ENCODE measurements at places on chromosomes 3 and 15. TPM values are rescaled to one million over a fixed set of nuclear protein-coding genes. Genes with fewer than 3 reads are reported as not detected.

COL6A6 gene
- not detected for total RNA-seq

GOLGA6D gene
- 0.28 TPM for total RNA-seq

MUC4 gene
- total RNA-seq: 0.26 TPM

FAM43A gene
- total RNA-seq: 7.3 TPM

CLSTN2 gene
- total RNA-seq: 84.2 TPM

RASGRP1 gene
- 43.6 TPM for total RNA-seq

AADACL2 gene
- not detected for total RNA-seq

TTBK2 gene
- 127 TPM for total RNA-seq

LIPH gene
- total RNA-seq: 0.46 TPM

RTP1 gene
- 1.8 TPM for total RNA-seq

GOLGA6L7 gene
- total RNA-seq: not detected

DNA sequence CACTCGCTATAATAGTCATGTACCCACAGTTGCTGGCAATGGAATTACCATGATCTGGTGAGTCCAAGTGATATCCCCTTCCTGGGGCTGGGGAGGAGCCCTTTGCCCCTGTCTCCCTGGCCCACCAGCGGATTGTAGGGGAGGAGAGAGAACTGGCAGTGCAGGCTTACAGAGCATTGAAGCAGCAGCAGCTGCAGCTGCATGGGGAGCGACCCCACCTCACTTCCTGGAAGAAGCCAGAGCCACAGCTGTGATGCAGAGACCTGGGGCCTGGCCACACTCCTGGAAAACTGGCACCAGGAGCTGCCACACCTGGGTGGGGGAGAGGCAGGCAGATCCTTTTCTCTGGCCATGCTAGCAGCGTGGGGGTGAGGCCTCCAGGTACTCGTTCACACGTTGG, 300.1 kb upstream of the PROK2 start:
- no peak for DNase-seq

GRCh38 chr15:22253676-22254408, 173.5 kb downstream of the OR4M2 start:
- DNase-seq: no peak

GRCh38 chr3:75332794-75333193, 331.3 kb upstream of the FRG2C start:
- no peak for DNase-seq

DNA sequence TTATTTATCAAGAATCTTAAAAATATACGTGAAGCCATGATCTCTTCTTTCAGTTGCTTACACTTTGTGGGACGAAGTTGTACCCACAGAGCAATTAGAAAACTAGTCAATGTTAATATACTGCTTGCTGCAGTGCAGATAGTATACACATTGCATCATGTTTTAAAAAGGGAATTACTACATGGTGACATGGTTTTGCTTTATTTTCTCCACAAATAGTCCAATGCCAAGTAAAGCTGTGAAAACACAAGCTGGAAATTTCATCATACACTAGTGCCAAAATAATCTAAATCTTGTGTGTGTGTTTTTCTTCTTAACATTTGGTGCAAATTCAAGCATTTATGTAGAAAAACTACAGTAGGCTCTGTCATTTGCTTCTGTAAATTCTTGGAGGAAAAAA, 233.0 kb downstream of the EPHA3 start:
- no peak for DNase-seq

GRCh38 chr3:64160000-64160695, 65.1 kb downstream of the PRICKLE2 start:
- no peak for DNase-seq

GRCh38 chr3:119219069-119219468, 21.6 kb downstream of the B4GALT4 start:
- DNase-seq: no peak

- DNase-seq: no peak
Observed at GRCh38 chr3:40116478-40117177, 192.9 kb upstream of the EIF1B start.

GRCh38 chr3:115720983-115721382, 97.7 kb downstream of the GAP43 start:
- no peak for DNase-seq

DNA sequence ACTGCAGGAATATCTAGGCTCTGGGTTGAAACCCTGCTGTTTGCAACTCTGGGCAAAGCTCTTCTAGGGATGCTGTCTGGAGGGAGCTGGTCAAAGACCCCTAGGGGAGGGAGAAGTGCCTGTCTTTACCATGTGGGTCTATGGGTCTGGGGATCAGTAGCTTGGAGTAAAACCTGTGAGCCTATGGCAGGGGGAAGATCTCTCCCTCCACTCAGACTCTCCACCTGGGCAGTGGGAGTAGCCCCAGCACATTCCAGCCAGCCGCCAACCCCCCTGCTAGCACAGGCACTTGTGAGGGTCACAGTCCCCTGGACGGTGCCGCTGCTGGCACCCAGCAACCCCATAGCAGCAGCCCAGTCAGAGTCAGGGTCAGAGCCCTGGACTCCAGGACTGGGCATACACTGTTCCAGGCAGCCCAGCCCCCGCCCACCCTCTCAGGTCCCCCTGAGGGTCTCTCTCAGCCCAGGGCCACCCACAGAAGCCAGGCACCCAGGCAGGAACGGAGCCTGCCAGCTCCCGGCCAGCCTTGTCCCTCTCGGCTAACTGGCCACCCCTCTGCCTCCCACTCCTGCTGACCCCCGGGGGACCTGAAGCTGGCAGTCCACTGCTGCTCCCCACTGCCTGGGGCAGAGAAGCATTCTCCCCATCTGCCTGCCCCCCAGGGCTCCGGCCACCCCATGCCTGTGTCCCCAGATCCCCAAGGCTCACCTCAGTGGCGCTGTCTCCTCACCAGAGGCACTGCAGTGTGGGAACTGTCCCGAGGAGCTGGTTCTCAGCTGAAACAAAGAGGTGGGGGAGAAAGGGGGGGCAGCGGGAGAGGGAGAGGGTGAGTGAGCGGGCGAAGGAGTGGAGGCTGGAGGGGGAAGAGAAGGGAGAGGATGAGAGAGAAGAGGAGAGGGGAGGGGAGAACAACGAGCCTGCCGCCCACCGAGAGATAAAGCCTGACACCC, 10.8 kb downstream of the GLYCTK start:
- no peak for DNase-seq

DNA sequence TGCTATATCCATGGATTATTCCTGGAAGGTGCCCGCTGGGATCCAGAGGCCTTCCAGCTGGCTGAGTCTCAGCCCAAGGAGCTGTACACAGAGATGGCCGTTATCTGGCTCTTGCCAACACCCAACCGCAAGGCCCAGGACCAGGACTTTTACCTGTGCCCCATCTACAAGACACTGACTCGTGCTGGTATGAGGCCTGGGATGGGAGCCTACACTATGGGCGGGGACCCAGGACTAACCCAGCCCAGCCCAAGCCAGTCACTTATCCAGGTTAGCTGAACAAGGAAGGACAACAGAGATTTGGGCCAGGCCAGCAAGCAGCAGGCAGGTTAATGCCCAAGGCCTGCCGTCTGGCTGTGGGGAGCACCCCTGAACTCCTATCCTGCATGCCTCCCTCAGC, 45.3 kb downstream of the SEMA3G start:
- DNase-seq: no peak

GRCh38 chr3:20462226-20462625, 276.2 kb upstream of the SGO1 start:
- DNase-seq: no peak

DNA sequence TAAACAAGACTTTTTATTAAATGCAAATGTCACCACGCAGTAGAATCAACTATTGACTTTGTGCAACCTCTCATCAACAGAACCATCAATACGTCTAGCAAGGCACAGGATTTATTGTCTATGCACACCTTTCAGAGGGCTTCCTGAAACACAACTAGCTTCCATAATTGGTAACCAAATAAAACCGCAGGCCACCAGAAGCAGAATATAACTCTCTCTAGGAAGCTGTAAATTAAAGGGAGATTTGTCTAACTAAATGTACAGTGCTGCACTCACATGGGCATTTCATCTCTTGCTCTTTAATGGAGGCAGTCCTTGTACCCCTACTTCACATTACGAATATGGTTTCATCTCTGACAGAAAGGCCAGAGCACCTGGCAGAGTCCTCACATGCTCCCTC, 93.0 kb downstream of the FHIT start:
- no peak for DNase-seq

- no peak for DNase-seq
Observed at GRCh38 chr3:108017587-108017986, 73.2 kb downstream of the CD47 start.

DNA sequence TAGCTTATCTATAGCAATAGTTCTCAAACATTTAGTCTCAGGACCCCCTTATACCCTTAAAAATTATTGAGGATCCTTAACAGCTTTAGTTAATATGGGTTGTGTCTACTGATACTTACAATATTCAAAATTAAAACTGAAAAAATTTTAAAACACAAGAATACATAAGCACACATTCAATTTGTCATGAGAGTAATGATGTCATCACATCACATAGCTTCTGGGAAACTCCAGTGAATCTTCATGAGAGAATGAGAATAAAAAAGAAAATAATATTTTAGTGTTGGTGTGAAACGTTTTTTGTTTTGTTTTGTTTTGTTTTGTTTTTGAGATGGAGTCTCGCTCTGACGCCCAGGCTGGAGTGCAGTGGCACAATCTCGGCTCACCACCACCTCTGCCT, 25.2 kb upstream of the ACP3 start:
- DNase-seq: no peak

- no peak for DNase-seq
Observed at GRCh38 chr3:52181543-52181942, 16.4 kb upstream of the ALAS1 start.

GRCh38 chr3:116569611-116570010, 124.3 kb upstream of the LSAMP start:
- DNase-seq: no peak

- no peak for DNase-seq
Observed at GRCh38 chr3:18870074-18870640, 278.2 kb upstream of the KCNH8 start.

- DNase-seq: no peak
Observed at GRCh38 chr3:14434126-14434497, 31.7 kb downstream of the SLC6A6 start.

DNA sequence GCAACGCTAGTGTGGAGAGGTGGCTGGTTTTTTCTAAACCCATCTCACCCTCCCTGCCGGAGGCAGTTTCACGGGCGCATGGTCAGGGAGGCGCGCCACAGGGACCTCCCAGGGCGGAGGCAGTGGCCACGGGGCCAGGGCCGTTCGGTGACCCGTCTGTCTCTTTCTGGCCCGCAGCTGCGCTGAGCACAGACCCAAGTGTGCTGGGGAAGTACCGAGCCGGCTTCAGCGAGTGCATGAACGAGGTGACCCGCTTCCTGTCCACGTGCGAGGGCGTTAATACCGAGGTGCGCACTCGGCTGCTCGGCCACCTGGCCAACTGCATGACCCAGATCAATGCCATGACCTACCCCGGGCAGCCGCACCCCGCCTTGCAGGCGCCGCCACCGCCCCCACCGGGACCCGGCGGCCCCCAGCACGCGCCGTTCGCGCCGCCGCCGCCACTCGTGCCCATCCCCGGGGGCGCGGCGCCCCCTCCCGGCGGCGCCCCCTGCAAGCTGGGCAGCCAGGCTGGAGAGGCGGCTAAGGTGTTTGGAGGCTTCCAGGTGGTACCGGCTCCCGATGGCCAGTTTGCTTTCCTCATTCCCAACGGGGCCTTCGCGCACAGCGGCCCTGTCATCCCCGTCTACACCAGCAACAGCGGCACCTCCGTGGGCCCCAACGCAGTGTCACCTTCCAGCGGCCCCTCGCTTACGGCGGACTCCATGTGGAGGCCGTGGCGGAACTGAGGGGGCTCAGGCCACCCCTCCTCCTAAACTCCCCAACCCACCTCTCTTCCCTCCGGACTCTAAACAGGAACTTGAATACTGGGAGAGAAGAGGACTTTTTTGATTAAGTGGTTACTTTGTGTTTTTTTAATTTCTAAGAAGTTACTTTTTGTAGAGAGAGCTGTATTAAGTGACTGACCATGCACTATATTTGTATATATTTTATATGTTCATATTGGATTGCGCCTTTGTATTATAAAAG, 1.8 kb downstream of the HES1 start:
- DNase-seq: no peak

- no peak for DNase-seq
Observed at GRCh38 chr3:52088445-52089367, 32.3 kb upstream of the DUSP7 start.

GRCh38 chr3:178845420-178846118, 226.0 kb downstream of the ZMAT3 start:
- no peak for DNase-seq

DNA sequence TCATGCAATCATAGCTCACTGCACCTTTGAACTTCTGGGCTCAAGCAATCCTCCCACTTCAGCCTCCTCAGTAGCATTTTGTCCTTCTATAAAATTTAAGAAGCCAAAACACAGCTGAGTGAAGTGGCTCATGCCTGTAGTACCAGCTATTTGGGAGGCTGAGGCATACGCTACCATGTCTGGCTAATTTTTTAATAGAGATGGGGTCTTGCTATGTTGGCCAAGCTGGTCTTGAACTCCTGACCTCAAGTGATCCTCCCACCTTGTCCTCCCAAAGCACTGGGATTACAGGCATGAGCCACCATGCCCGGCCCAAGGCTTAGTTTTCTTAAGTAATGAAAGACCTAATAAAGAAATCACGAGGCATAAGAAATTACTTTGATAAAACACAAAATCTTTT, 14.7 kb upstream of the FNDC3B start:
- no peak for DNase-seq

- DNase-seq: no peak
Observed at GRCh38 chr3:17551333-17551732, 191.1 kb downstream of the TBC1D5 start.

DNA sequence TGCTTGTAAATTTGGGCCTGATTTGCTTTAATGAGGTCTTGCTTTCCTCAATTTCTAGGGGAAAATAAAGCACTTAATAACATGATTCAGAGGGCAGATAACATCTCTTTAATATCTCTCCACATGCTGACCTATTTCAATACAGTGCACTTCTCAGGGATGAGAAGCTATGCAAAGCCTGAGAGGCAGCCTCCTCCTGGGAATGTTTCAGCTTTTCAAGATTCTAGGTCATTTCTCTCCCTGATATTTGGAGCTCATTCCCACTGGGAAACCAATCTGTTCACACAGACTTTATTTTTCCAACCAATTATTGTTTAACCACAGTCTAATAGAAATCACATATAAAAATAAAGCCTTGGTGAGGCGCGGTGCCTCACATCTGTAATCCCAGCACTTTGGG, 67.0 kb upstream of the LSAMP start:
- no peak for DNase-seq

DNA sequence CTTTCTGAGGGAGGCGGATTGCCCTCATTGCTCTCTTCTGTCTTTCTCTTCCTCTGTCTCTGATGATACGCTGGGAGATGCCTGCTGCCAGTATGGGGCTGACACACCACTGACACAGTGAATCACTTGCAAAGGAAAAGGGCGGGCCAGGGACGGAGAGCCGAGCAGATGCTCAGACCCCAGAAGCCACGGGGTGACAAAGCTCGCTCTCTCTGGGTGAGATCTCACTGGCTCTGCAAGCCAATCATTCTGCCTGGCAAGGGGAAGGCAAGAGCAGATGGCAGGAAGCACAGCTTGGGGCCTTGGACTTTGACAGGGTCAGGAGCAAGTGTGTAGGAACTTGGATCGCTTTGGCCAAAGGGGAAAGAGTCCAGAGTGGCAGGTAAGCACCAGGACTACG, 198.7 kb downstream of the NTRK3 start:
- DNase-seq: no peak

Data from dorsolateral prefrontal cortex (tissue), 122 donors.